ENCODE measurements at places on chromosomes 4 and X. TPM values are rescaled to one million over a fixed set of nuclear protein-coding genes. Genes with fewer than 3 reads are reported as not detected.

GRCh38 chr4:26485684-26486083 is 4.6 kb downstream of the CCKAR start:
- DNase-seq: no peak

The ADH7 gene
- total RNA-seq: not detected

The MSX1 gene
- total RNA-seq: not detected

DNA sequence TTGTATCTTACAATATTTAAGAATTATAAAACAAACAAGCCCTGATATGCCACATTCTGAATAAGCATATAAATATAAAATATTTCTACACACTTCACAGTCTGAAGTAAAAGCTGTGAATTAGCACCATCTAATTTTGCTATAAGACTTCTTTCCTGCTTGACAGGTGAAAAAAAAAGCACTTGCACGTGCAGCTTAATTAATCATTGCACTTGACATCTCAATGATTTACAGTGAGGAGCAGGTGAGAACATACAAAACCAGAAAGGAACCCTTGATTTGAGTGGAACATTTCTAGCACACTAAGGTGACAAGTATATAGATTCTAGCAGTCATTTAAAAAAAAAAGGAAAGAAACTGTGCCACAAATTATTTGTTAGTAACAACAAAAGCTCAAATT is 47.9 kb downstream of the CHIC2 start:
- no peak for DNase-seq

- no peak for DNase-seq
Observed at GRCh38 chrX:21778236-21778635, 20.3 kb upstream of the SMPX start.

The CTAG1B gene
- not detected for total RNA-seq

DNA sequence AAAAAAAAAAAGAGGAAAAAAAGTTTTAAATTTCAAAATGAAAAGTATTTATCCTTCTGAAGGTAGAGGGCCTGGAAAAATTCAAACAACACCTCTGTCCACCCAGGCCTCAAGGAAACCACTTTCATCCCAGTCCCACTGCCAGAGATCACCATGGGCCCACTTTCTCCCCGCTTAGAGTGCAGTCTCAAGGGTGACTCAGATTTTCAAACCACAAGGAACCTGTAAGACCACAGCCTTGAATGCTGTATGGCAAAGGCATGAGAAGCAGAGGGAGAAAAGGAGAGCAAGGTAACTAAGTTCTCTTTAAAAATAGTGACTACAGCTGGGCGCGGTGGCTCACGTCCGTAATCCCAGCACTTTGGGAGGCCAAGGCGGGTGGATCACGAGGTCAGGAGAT is 87.9 kb upstream of the PACRGL start:
- no peak for DNase-seq

- DNase-seq: no peak
Observed at GRCh38 chrX:27968352-27968751, 12.9 kb downstream of the DCAF8L1 start.

The SLITRK2 gene
- total RNA-seq: 0.39 TPM

The SH3RF1 gene
- total RNA-seq: 14.2 TPM

DNA sequence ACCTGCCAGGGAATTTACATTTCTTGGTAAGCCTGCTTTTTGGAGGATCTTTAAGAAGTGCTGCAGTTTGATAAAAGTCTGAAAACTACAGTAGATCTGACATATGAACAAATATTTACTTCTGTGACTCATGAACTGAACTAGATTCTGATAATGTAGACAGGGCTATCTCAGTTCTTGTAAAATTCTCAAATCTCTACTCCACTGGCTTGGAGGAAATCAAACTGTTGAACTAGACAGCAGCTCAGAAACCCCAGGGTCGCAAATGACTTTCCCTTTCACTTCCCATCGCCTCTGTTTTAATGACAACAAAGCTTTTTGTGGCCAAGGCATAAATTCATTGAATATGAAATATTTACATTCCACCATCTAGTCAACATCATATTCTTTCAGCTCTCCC is 15.4 kb upstream of the OCIAD1 start:
- DNase-seq: no peak

- DNase-seq: no peak
Observed at GRCh38 chrX:68048774-68049173, 384.5 kb downstream of the OPHN1 start.

All from H1 (cell line).